ENCODE measurements at places on chromosomes 12 and 14. TPM values are rescaled to one million over a fixed set of nuclear protein-coding genes. Genes with fewer than 3 reads are reported as not detected.

OASL gene
- 0.17 TPM for total RNA-seq

KRT72 gene
- total RNA-seq = not detected

DPPA3 gene
- not detected for total RNA-seq

NKX2-1 gene
- total RNA-seq = 0.09 TPM

TSPAN9 gene
- total RNA-seq = 60.1 TPM

CDCA3 gene
- total RNA-seq = 3.0 TPM

Measured in bronchial smooth muscle cell (primary cell).